ENCODE measurements at places on chromosomes 4 and X.

- DNase-seq: no peak
Measured at GRCh38 chr4:123405267-123405865, 8.8 kb downstream of the SPRY1 start.

DNA sequence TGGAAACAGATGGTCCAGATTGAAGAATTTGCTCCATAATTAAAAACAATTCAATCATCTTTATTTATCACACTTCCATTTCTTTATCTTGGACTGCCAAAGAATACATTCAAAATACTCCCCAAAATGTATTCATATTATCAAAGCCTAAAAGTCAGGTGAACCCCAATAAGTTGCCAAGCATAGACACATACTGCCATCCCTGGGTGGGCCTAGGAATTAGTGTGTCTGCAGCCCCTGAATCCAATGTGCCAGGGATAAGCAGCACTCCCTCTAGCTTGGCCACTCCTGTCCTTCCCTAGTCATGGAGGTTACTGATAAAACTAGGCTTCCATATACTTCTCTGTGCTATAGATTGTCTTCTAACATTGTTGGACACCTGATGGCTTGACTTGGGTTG is 199.9 kb downstream of the TENM3 start:
- DNase-seq: no peak

- no peak for DNase-seq
Measured at GRCh38 chr4:150145090-150145945, 67.1 kb downstream of the DCLK2 start.

DNA sequence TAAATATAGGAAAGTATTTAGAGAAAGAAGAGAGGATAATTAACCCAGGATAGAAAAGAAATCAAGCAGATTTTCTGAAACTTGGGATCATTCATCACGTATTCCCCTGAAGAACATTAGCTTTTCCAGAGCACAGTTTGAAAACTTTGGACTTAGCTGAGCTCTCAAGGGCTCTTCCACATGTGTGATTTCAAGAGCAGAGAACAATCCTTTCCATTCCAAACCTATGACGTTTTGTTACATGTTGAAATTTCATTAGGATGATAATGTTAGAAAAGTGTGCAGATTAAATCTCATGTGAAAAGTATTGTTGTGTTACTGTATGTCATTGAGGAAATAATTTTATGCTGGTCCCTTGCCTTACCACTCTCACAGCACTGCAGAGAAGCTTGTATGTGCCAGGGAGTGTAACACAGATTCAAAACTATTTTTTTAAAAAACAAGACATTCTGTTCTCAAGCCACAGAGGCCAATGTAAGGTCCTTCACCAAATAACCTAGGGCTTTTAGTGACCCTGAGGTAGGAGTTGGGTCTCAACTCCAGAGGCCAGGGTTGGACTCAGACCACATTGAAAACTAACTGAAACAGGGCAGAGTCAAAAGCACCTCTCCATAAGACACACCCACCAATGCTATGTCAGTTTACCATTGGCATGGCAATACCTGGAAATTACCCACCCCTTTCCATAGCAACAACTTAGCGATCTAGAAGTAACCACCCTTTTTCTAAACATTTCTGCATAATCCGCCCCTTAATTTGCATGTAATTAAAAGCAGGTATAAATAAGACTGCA is 141.3 kb downstream of the ANXA5 start:
- no peak for DNase-seq

DNA sequence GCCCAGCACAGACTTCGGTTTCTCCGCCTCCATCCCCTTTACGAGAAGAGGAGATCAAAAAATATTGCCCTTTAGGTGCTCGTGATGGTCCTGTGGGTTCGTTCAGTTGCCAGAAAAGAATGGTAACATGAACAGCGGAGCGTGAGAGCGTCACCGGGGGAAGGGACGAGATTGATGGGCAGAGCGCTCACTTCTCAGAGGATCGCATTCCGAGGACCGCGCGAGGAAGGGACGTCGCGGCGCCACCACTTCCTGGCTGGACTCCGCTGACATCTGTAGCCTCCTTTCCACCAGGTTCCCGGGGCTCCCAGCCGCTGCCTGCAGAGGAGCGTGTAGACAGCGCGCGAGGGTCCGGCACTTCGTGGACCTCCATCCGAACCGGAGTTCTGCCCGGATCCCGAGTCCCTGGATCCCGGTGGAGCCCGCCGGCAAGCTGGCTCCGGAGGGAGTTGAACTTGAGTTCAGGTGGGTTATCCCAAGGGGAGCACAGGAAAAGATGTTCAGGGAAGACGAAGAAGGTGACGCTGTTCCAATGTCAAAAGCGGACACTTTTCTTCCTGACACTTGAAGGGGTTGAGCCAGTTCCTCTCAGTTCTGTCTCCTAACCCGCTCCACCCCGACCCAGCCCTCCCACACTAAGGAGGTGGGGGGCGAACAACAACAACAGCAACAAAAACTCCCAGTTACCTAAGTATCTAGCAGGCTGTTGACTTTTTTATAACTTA is 484 bp downstream of the GALNTL6 start:
- DNase-seq: no peak

- DNase-seq: no peak
Measured at GRCh38 chr4:72152731-72153130, 120.9 kb downstream of the NPFFR2 start.

- peak; percentile 23 for DNase-seq
Measured at GRCh38 chrX:21438792-21439191, 64.6 kb downstream of the CNKSR2 start.

DNA sequence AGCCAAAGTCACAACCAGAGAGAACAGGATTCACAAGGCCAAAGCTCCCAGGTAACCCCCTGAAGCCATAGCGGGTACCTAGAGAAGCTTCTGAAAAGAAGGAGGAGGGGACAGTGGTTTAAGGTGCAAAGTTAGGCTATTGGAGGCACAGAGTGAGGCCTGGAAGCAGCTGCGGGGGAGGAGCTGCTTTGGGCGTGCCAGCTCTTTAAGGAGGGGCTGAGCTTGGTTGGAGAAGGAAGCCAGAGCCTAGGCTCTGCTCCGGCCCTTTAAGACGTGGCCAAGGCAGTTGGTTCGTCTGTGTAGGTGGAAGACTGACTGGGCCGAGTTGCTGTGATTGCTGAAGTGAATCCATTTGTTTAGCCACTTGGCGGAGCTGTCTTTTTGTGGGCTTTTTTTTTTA is 1.5 kb downstream of the KLF8 start:
- peak; percentile 13 for DNase-seq

GRCh38 chrX:38620623-38621022 is 59.3 kb downstream of the TSPAN7 start:
- no peak for DNase-seq

DNA sequence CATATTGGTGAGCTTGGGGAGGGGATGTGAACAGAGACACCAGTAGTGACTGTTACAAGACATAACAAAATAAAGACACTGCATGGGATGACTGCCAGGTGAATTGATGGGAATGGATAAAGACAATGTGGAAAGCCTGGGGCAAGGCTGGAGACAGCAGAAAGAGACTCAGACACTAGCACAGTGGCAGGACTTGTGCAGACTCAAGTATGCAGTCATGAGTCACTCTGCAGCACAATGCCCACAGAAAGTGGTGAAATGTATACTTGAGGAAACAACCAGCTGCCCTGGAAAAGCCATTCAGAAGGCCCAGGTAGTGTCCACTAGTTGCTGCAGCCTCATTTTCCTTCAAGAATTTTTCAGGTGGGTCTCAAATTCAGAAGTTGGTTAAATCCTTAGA is 452.3 kb downstream of the MID1IP1 start:
- no peak for DNase-seq

DNA sequence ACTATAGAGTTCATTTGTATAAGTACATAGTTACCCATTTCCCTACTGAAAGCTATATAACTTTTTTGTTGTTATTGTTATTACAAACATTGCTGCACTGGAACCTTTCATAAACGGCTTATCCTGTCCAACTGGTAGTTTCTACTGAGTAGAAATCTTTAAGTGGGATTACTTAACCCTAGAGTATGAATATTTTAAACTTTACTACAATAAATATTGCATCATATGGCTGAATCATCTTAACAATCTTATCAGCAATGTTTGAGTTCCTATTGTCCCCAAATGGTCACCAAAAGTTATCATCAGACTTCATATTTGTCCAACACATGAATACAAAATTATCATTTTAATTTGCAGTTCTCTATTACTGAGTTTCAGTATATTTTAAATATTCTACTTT is 40.5 kb downstream of the LCORL start:
- no peak for DNase-seq

GRCh38 chr4:73945674-73946449 is 36.0 kb downstream of the PF4 start:
- DNase-seq: no peak

DNA sequence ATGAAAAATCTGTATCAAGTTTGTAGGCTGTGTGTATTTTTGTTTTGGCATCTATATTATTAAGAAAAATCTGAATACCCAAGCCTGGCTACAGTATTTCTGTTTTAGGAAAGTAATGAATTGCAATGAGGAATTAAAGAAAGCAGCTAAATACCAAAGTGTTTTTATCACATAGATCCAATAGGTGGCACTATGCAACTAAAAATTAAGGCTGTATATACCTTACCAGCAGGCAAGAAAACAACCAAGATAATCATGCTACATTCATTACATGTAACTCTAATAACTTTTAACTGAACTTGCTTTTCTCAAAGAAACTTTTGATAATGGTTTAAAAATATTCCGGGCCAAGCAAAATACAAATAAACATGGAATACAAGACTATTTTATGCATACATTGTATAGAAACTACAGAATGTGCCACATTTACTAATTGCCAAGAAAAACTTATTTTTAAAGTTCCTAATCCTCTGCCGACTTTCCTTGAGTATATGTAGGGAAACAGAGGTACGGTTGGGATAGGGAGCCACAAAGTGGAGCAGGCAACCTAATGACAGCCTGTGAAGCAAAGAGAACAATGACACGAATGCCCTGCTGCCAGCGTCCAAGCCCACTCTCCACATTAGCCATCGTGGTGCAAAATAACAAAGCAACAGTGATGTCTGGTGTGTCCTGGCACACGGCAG is 63.7 kb downstream of the SEC24D start:
- DNase-seq: peak; percentile 68

GRCh38 chrX:108068121-108068520 is 23.2 kb downstream of the PSMD10 start:
- DNase-seq: no peak

GRCh38 chr4:41144812-41145211 is 69.5 kb downstream of the APBB2 start:
- DNase-seq: no peak

GRCh38 chrX:43682726-43683125 is 26.6 kb downstream of the MAOA start:
- no peak for DNase-seq

- peak; percentile 64 for DNase-seq
Measured at GRCh38 chr4:15004739-15005301, 2.5 kb downstream of the CPEB2 start.

DNA sequence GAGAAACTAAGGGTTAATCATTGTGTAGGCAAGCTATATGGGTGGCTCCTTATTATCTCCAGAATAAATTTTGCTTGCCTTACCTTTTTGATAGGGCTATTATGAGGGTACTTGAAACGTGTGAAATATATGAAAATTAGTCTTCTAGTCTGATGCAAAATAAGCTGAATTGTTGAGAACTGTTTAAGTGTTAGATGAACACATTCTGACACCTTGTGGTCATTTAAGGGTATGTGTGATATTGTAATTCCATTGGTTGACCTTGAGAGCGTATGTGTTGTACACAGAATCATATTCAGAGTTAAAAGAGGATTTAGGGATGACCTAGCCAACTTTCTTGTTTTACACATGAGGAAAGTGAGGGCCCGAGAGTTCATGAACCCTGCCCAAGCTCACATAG is 44.6 kb upstream of the LINC00632 start:
- DNase-seq: peak; percentile 1

- DNase-seq: no peak
Measured at GRCh38 chr4:8854016-8854415, 17.6 kb downstream of the HMX1 start.

DNA sequence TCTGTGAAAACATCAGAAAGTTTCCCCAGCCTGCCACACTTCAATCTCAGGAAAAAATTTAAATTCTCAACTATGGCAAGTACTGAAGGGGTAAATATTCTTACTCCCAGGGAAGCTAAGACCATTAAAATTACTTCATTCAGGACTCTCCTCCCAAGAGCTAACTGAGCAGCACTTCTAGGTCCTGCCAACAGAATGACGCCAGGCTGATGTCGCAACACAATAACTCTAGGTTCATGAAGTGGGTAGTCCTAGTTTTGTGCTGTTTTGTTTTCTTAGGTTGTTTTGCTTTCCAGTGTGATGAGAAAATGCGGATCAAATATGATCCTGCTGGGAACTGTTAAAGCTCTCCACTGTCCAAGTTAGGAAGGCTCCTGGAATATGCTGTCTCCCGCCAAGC is 180.0 kb downstream of the NKX6-1 start:
- DNase-seq: no peak

GRCh38 chrX:103730796-103731493 is 20.2 kb downstream of the TMEM31 start:
- DNase-seq: no peak

GRCh38 chr4:172982151-172982590 is 186.4 kb upstream of the GALNT7 start:
- no peak for DNase-seq
